ENCODE measurements at places on chromosomes 12 and 14.
A peak's percentile ranks its signal among the peaks of the same experiment; 100 is the strongest.

GRCh38 chr14:105888784-105889665 lies 362.6 kb downstream of the TMEM121 start:
- no peak for DNase-seq

DNA sequence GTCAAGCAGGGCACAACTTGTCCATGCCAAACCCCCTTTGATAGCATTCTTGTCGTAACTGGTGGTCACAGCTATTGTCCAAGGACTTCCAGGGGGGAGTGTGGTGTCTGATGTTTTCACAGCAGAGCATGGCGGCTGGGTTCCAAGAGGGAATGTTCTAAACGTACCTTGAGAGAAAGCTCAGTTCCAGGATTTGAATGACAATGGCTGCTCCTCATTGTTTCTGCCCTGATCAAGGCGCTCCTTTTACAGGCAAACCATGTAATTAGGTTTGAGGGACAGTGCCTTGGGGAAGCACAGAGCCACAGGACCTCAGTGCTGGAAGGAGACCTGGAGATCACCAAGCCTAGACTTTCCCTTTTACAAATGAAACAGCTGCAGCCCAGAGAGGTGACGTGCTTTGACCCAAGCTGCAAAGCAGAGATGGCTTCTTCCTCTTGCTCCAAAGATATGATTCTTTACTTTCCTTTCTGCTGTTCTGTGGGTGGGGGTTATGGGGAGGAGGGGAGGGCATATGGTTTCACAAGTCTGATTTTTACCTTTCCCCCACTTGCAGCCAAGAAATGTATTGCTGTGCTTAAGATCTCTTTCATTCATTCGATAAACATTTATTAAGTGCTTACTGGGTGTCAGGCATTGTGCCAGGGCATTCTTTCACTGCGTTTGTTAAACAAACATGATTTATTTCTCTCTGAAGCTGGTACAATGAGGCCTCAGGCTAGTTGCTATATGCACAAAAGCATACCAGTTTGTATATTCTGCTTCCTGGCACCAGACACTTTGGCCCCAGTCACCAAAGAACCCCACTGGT lies 172.8 kb downstream of the KTN1 start:
- DNase-seq = no peak

DNA sequence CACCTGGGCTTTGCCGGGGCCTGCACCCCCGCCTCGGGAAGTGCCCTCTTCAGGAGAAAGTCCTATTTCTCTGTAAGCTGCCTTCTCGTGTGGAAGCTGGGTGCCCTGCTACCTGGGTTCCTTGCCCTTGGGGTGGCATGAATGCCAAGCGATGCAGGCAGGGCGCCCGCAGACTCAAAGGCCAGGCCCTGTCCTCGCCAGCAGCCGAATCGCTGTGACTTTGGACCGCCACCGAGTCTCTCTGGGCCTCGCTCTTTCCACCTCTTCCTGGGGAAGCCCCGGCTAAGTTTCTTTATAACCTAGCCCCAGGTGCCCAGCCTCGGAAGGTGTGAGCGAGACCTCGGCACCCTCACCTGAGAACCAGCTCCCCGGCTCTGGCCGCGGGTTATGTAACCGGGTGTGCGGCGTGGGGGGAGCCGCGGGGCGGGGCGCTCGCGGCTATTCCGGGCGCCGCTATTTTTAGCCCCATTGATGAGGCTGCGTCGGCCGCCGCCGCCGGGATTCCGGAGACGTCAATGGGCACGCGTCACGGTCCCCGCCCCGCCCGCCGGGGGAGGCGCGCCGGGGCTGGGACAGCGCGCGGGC lies 14.6 kb upstream of the NR4A1 start:
- DNase-seq = no peak

- DNase-seq = no peak
Measured at GRCh38 chr12:42741771-42742510, 152.4 kb upstream of the PRICKLE1 start.

GRCh38 chr12:22306311-22306710 lies 28.2 kb downstream of the ST8SIA1 start:
- no peak for DNase-seq

- DNase-seq = peak; percentile 40
Measured at GRCh38 chr12:1670358-1671268, 20.3 kb upstream of the ADIPOR2 start.

- no peak for DNase-seq
Measured at GRCh38 chr12:132279184-132279889, 50.1 kb downstream of the GALNT9 start.
